ENCODE measurements at places on chromosomes 3 and 15.

GRCh38 chr3:127484601-127485388 is 105.7 kb downstream of the TPRA1 start:
- H3K27ac ChIP-seq = no peak overlapping the region
- no peak for DNase-seq
- no peaks in the 10 kb centered on the region for H3K27me3 ChIP-seq
- no peaks in the 10 kb centered on the region for H3K4me1 ChIP-seq
- no peaks in the 10 kb centered on the region for H3K36me3 ChIP-seq

GRCh38 chr15:67720556-67721175 is 104.6 kb upstream of the SKOR1 start:
- H3K27ac ChIP-seq = no peak overlapping the region
- no peak overlapping the region for H3K4me3 ChIP-seq
- H3K36me3 ChIP-seq = no peaks in the 10 kb centered on the region
- H3K27me3 ChIP-seq = no peaks in the 10 kb centered on the region

GRCh38 chr15:69999392-70000085 is 98.2 kb downstream of the TLE3 start:
- H3K4me3 ChIP-seq = no peak overlapping the region
- DNase-seq = no peak
- no peaks in the 10 kb centered on the region for H3K4me1 ChIP-seq
- H3K27me3 ChIP-seq = no peaks in the 10 kb centered on the region
- H3K27ac ChIP-seq = no peak overlapping the region

DNA sequence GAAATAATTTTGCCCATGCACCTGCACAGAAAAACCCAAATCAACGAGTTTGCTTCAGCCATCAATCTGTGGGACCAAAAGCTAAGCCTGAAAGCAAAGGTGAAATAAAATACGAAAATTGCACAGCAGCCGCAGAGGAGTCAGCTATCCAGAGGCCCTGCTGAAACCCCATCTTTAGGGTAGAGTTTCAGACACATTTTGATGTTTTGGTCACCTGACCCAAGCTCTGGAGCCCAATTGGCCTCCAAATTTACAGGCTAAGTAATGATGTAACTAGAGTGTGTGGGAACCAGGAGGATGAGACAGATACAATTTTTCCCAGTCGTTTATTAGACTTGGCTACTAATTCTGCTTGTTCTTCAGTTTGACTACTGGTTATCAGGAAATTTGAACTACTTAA is 308.6 kb upstream of the ATP11B start:
- DNase-seq = no peak
- no peaks in the 10 kb centered on the region for H3K4me1 ChIP-seq
- no peaks in the 10 kb centered on the region for H3K36me3 ChIP-seq
- H3K27me3 ChIP-seq = no peaks in the 10 kb centered on the region
- H3K27ac ChIP-seq = no peak overlapping the region
- H3K4me3 ChIP-seq = no peak overlapping the region

- no peaks in the 10 kb centered on the region for H3K4me1 ChIP-seq
- H3K4me3 ChIP-seq = no peak overlapping the region
- no peak overlapping the region for H3K27ac ChIP-seq
- DNase-seq = no peak
Measured at GRCh38 chr3:168817177-168817576, 721.5 kb upstream of the GOLIM4 start.

- no peak overlapping the region for H3K27ac ChIP-seq
- no peak overlapping the region for H3K4me3 ChIP-seq
- no peaks in the 10 kb centered on the region for H3K27me3 ChIP-seq
Measured at GRCh38 chr15:90690585-90690984, 26.6 kb upstream of the BLM start.

DNA sequence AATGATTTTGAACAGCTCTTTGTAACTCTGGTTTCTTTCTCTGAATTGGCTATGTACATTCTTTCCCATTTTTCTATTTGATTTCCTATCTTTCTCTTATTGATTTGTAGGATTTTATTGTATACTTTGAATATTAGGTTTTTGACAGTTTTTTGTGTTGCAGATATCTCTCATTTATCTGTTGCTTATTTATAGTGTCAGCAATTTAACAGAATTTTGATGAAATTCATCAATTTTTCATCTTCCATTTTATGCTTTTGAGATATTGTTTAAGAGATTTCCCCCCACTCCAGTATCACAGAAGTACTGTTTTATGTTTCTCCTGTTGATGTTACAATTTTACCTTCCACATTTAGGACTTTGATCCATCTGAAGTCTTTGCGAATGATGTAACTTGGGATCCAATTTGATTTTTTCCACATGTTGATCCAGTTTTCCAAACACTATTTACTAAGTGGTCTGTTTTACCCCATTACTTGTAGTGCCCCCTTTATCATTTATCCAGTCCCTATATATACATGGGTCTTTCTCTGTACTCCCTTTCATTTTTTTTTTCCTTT is 46.1 kb downstream of the XYLB start:
- no peaks in the 10 kb centered on the region for H3K36me3 ChIP-seq
- H3K4me1 ChIP-seq = no peaks in the 10 kb centered on the region
- H3K27ac ChIP-seq = no peak overlapping the region
- no peaks in the 10 kb centered on the region for H3K27me3 ChIP-seq

Measured in psoas muscle (tissue), 8 donors.